CD4-positive, alpha-beta T cell treated with Interleukin-2 at 100 ng/mL for 4 hours (primary cell): ENCODE measurements at places on chromosomes 16 and 17.
A peak's percentile ranks its signal among the peaks of the same experiment; 100 is the strongest.

- no peak for DNase-seq
These were observed 14.4 kb upstream of the ABCC3 start for GRCh38 chr17:50620237-50620636.

DNA sequence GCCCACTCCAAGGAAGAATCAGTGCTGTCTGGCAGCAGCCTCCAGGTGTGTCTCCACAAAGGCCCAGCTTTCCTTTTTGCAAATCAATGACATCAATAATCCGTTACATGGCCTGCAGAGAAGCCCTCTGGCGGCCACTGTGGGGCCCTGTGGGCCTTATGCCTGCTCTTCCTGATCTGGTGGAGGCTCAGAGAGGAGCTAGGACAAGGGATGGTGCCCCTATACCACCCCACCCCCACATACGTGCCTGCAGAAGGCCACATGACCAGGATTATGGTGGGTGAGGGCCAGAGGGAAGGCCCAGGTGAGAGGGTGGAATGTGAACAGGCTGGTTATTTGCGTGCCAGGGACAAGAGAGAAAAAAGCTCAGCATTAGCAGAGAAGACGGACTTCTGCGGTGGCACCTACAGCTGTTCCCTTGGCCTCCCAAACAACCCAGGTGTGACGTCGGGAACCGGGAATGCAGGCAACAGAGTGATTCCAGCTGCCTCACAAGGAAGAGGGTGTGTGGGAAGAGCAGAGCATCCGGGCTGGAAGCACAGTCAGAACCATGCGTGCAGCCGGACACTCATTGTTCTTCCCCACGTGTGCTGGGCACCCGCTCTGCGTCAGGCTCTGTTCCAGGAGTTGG is 22.5 kb downstream of the EIF4A3 start:
- DNase-seq = no peak

- DNase-seq = no peak
These were observed 123.4 kb downstream of the CLEC16A start for GRCh38 chr16:11067697-11068141.

GRCh38 chr17:27158382-27158781 is 135.5 kb upstream of the WSB1 start:
- DNase-seq = no peak

GRCh38 chr17:63001689-63002394 is 35.8 kb downstream of the TANC2 start:
- DNase-seq = no peak

DNA sequence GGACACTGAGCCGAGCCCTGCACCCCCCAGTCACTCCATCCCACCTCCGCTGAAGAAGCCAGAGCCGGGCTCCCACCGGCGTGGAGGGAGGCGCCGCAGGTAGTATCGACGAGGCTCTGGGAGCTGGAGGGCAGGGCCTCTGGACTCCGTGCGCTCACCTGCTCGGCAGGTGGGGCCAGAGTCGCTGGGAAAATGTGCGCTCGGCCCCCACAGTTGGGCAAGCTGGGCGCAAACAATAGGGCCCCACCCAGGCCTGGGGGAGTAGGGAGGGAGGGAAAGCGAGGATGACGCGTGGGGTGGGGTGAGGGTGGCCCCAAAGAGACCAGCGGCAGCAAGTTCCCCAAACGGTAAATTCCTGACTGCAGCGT is 668 bp downstream of the JUP start:
- no peak for DNase-seq

- DNase-seq = no peak
These were observed 26.2 kb upstream of the KIFC3 start for GRCh38 chr16:57828272-57829161.

DNA sequence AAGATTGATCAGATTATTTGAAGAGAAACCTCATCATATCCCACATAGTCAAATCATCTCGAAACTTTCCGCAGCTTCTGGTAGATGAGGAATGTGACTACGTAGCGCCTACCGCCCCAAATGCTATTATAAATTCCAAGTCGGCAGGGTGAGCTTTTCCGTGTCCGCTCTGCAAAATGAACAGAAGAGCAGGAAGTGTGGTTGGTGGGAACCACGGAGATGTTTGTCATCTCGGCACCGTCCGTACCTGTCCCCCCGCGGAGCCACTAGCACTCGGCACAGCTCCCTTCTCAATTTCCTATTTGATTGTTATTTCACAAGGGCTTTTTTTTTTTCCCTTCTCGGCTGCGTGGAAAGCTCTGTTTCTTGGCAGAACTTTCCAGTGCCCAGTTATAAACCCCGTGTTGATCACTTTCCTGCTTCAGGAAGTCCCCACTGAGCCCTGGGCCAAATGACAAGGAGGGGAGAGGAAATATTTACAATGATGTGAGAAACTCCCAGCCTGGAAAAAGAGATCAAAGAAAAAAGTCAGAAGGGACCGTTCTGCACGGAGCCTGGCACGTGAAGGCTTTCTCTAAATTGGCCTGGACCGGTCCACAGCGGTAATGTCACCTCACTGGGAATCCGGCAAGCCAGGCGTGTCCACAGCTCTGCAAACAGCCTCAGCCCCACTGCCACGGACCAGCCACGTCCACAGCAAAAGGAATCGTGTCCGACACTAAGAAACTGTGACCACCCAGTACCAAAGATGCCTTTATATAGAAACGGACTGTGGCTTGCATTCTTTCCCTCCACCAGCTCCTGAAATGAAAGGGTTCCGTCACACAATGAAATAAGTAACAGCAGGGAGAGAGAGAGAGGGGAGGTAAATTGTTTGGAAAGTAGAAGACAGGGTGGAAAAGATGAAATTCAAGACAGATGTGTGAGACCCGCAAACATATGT is 65.0 kb downstream of the MRM3 start:
- no peak for DNase-seq

GRCh38 chr16:21666772-21667171 is 3.0 kb downstream of the OTOA start:
- no peak for DNase-seq

GRCh38 chr16:49094471-49094870 is 187.2 kb downstream of the CBLN1 start:
- DNase-seq = no peak

- peak; percentile 65 for DNase-seq
These were observed 2.2 kb downstream of the NT5M start for GRCh38 chr17:17305281-17305801.

- no peak for DNase-seq
These were observed 15.1 kb downstream of the AXIN1 start for GRCh38 chr16:337437-337836.

DNA sequence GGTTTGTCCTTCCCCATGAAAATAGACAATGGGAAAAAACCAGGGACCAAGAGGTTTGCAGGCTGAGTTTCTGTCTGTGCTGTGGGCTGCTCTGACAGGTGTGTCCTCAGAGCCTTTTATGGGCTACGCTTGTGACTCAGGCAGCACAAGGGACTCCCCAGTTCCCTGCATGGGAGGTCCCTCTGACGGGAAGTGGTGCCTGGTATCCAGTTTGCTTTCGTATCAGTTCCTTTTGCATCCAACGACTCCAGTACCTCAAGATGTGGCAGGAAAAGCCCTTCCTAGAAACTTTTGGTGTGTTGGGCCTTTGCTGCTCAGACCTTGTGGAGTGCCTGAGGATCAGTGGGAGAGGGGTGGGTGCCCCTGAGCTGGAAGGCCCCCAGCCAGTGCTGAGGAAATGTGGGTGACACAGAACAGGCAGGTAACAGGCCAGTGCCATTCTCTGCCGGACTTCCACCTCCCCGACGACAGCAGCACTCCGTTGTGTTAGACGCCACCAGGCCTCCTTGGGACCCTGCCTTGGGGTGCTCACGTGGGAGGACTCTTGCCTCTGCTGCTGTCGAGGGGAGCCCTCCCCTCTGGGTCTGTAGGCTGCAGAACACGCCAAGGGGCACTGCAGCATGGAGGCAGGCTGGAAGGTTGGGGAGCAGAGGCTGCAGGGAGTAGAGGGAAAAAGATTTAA is 38.4 kb upstream of the IRF8 start:
- no peak for DNase-seq

GRCh38 chr16:57920215-57920879 is 50.6 kb downstream of the CNGB1 start:
- no peak for DNase-seq

DNA sequence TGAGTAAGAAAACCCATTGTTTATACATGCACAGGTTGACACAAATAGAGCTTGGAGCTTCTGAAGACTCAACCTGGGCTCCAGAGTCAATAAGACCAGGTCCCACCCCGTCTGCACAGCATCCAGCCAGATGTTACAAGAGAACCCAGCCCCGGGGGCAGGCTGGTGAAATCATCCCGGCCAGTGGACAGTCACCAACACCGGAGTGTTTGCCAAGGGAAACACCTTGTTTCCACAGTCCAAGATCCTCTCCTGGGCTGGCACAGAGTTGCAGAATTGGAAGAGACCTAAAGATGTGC is 90.3 kb downstream of the RAB11FIP4 start:
- no peak for DNase-seq

DNA sequence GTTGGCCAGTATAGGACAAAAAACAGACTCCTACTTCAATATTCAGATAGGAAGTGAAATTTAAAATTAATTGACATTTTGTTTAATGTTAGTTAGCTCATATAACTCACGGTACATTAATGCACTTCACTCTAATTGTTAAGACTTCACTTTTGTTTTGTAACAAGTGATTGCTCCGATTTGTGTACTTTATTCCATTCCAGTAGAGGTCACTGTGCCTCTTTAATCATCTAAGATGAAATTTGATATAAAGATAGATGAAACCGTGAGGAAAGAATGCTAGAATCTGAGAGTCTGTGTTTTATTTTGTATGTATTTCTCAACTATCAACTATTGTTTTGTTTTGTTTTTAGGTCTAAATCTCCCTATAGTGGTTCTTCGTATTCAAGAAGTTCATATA is 29.0 kb downstream of the RBBP6 start:
- no peak for DNase-seq

DNA sequence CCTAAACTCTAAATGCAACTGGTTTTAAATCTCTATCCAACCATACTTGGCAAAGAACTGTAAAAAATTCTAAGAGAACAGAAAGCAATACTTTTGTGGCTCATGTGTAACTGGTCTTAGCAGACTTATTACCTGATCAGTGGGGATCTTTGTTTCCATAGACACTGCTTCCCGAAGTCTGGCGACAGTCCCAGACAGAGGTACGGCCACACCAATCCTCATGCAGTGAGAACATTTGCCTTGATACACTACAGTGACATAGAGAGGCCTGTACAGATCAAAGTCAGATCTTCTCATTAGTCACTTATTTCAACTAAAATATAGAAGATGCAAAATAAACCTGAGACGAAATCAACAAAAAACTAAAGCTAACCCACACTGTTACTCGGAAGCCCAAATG is 43.9 kb downstream of the USP31 start:
- no peak for DNase-seq

- DNase-seq = no peak
These were observed 56.3 kb downstream of the LMF1 start for GRCh38 chr16:914440-914839.

DNA sequence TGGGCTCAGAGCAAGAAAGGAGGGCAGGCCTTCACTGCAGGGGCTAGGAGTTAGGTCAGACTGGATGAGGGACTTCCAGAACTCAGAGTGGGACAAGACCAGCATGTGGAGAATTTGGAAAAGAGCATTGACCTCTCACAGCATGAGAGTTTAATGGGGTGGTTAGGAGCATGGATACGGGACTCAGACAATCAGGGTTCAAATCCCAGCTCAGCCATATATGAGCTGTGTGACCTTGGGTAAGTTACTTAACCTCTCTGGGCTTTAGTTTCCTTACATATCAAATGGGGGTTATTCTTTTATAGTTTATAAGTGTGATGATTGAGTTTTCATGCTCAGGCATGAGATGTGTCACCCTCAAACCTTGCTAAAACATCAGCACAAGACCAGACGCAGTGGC is 37.4 kb upstream of the ALKBH5 start:
- DNase-seq = no peak

DNA sequence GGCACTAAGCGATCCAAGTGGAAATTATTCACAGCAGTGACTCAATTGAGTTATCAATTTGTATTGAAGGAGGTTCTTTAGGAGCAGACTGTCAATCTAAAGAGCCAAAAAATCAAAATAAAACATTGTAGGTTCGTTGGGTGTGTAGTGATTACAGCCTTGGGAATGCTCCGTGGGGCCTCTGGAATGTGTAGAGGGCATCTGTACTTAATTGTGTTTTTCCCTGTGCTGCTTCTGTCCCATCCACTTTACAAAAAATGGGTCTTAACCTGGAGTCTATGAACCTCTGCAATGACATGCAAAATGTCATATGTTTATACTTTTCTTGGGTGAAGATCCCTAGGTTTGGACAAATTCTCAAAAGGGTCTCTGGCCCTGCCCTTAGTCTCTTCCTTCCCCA is 215.1 kb downstream of the CCDC182 start:
- no peak for DNase-seq

- no peak for DNase-seq
These were observed 5.8 kb downstream of the FOXN1 start for GRCh38 chr17:28511858-28512461.

- DNase-seq = peak; percentile 30
These were observed 955 bp downstream of the ACLY start for GRCh38 chr17:41917679-41918313.

- no peak for DNase-seq
These were observed 14.0 kb upstream of the EMP2 start for GRCh38 chr16:10594312-10594950.

DNA sequence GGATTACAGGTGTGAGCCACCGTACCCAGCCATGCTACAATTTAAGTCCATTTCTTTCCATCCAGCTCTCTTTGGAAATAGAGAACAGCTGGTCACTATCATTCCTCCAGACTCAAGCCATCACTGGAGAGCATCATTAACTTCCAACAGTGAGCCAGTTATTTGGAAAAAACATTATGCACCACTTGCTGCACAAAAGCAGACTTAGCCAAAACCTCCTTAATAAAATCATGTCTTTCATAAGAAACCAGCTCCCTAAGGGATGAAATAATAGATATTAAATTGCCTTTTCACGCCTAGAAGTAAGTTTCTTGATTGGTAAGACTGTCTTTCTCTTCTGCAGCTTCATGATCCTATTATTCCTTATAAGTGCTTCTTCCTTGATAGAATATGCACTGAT is 17.9 kb downstream of the SLC39A11 start:
- no peak for DNase-seq

GRCh38 chr17:41948762-41949460 is 17.7 kb upstream of the CNP start:
- DNase-seq = no peak

GRCh38 chr17:70525961-70526360 is 356.6 kb downstream of the KCNJ2 start:
- DNase-seq = no peak

GRCh38 chr16:89154390-89155183 is 17.0 kb upstream of the CDH15 start:
- no peak for DNase-seq

- peak; percentile 9 for DNase-seq
These were observed at the start of gene MILR1 for GRCh38 chr17:64448665-64449512. MILR1 (plus strand) TSS chr17:64449115; CDS start chr17:64449169, 54 bp downstream.

DNA sequence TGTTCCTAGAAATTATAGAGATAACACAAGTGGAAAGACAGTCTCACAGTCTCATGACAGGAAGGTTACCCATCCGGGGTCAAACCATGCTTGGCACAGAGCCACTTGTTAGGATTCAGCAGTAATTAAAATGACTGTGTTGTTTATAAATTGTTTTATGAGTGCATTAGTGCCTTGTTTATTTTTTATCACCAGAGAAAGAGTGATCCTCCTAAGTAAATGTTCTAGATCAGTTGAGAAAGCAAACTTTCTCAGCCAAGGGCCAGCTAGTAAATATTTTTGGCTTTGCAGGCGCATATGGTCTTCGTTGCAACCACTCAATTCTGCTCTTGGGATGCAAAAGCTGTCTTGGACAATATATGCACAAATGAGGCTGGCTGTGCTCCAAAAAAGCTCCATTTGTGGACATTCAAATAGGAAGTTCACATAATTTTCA is 253.9 kb upstream of the CACNG5 start:
- DNase-seq = no peak

GRCh38 chr17:46979147-46979863 is at the start of gene RPRML:
RPRML (minus strand) TSS chr17:46979253; CDS start chr17:46979007, 246 bp downstream.
- no peak for DNase-seq

- DNase-seq = no peak
These were observed 16.8 kb upstream of the AKAP1 start for GRCh38 chr17:57068222-57068658.
